ENCODE measurements at places on chromosomes 11 and 22.

DNA sequence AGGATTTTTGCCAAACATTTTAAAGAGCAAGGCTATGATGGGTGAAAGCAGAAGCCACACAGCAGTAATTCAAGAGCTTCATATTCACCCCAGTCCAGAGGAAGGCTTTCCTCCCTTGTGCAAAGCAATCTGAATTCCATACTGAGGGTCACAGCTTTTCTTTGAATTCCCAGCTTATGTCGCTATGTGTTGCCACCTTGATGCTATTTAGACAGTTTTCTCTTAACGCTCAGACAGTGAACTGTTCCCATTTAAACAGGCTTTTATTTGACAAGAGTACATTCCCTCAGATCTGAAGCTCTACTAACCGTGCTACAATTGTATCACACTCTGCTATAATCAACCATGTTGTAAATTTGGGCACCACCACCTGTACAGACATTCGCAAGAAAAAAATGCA is 279.7 kb downstream of the CADM1 start:
- no peak for DNase-seq

DNA sequence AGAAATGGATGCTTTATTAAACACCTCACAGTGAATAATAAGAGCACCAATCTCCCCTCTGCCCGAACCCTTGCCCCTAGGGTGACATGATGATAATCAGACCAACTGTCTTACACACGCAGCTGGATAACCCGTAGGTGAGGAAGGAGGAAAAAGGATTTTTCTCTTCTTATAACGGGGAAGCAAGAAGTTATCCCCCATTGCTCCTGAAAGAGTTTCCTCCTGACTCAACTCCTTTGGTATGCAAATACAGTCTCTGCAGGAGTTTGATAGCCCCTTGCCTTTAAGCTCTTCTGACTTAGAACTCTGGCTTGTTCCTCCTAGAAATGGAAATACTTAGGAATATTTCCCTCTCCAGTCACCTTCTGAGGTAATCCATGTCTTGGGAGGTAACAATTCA is 455.8 kb downstream of the TMEM135 start:
- no peak for DNase-seq

- DNase-seq = no peak
Measured at GRCh38 chr11:125272092-125272491, 107.5 kb downstream of the PKNOX2 start.

- DNase-seq = peak; percentile 64
Measured at GRCh38 chr22:42369250-42370041, 62.8 kb downstream of the NFAM1 start.

- DNase-seq = no peak
Measured at GRCh38 chr11:62702246-62702645, 5.0 kb downstream of the BSCL2 start.

DNA sequence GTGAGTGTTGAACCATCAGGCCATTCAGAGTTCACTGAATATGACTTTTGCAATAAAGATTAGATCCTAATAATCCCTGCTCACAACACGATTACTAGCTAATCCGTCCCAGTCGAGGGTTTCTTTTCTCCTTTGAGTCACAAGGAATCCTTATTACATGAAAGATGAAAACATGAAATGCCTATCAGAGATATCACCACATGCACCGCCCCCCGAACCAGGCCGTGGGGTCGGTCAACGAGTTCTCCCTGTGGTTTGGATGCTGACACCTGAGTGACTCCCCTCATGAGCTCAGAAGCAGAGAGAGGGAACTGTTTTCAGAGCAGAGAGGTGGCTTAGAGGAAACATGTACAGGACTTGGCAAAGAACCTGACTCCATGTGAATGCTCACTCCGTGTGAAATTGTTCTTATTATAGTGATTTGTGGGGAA is 263.3 kb downstream of the ETS1 start:
- no peak for DNase-seq

DNA sequence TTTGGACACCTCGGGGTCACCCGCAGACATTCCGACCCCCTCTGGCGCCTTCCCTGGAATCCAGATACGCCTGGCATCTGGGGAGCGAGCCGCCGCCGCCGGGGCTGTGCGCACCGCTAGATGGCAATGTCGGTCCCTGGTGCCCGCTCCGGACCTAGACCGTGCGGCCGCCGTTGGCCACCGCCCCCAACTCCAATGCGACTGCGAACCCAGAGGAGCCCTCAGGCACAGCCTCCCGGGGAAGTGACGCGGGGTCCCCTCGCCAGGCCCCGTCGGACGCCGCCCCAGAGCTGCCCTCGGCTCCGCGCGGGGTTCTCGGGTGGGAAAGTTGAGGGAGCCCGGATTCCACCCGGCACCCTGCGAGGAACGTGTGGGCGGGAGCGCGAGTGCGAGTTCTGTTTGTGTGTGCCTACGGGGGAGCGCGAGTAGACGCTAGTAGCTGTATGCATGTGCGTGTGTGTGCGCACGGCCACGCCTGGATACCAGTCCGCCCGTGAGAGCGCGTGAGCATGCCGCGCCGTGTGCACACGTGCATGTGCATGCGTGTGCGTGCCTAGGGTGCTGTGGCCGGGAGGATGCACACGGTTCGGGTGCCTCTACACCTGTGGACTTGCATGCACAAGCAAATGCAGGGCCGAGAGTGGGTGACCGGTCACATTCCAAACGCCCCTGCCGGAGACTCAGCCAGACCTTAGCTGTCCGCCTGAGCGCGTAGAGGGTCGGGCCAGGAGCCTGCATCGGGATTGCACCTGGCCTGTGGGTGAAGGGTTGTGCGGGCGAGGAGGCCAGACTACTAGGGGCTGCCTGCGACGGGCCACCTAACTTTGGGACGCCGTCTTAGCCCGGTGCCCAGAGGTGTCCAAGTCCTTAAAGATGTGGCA is 1.9 kb downstream of the CHRM4 start:
- DNase-seq = no peak

GRCh38 chr11:111046291-111046690 is 199.2 kb upstream of the POU2AF2 start:
- DNase-seq = no peak

DNA sequence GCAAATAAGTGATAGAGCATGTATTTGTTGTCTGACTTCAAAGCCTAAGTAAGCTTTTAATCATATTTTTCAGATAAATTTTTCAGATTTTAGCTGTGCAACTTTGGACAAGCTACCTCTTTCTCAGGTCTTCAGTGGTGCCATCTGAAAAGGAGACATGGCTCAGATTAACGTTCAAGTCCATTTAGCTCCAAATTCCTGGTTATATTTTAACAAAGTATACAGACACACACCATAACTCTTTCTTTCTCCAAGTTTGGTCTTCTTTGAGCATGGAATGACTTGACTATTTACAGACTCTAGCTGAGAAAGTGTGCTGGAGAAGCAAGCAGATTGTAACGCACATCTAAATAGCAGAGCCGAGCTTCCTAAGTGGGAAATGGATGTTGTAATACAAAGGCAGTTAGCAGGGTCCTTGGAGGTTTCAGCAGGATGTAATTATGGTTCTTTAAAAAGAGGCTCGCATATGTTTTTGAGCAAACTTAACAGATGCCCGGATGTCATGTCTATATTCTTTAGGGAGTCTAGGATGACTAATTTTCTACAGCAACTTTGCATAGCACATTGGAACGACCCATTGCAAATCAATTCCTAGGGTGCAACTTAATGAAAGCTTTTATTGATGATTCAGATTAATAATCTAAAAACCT is 128.1 kb upstream of the E2F8 start:
- DNase-seq = no peak
